ENCODE measurements at places on chromosomes 5 and 9.

DNA sequence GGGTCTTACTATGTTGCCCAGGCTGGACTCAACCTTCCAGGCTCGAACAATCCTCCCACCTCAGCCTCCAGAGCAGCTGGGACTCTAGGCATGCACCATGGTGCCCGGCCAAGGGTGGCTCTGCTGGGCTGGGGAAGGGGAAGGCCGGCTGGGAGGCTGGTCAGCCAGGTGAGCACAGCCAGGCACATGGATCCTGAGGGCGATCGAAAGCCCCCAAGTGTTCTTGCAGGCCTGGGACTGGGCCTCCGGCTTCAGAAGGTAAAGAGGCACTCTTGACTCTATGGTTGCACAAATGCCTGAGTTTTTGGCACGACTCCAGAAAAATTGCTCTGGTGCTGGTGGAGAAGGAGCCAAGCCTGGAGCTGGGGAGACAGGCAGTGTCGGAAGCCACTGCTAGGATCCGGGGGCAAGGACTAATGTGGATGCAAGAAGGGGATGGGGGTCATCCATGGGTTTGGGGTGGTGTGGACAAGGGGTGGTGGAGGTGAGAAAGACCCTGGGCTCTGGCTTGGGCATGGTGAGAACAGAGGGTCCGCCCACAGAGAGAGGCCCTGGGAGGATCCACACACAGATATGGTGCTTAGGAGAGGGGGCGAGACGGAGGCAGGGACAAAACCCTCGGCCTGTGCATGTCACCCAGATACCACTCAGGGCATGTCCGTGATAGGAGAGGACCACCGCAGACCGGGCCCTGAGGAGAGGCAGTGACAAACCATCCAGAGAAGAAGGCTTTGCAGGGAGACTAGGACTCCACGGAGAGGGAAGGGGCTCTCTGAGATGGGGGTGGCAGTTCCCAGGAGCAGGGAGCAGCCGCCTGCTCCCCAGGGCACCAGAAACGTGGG, 51.1 kb upstream of the COL5A1 start:
- DNase-seq: no peak

GRCh38 chr5:131589510-131590348, 45.3 kb downstream of the RAPGEF6 start:
- no peak for DNase-seq

DNA sequence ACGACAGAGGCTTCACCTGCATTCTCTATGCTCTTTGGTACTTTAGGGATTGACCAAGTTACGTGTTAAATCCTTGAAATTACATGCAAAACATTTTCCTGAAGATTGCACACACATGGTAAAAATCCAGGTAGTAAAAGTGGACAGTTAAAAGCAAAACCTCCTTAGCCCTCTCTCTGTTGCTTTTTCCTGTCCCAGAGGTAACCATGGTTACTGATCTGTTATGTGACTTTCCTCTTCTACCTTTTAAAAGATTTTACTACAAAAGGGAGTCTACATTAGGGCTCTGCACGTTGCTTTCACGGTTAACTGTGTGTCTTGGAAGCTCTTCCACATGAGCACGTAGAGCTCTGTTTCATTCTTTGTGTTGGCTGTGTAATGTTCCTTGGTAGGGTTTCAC, 97.0 kb downstream of the PPARGC1B start:
- DNase-seq: no peak

GRCh38 chr5:154242964-154243376, 52.4 kb downstream of the GALNT10 start:
- DNase-seq: no peak

DNA sequence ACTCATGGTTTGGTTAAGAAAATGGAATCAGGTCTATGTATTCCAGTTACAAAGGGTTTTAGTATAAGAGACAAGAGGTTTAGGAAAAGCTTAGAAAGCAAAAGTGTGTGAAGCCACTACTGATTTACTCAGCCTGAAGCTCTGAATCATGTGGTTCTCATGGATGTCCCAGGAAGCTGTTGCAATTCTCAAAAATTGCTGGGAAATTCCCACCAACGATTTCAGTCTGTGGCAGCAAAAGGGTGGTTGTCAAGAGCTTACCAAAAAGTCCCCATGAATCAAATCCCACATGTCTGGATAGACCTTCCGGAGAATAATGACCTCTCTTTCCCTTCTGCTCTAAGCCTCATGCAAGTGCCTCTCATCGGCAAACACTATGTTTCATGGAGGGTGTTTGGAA, 929.9 kb downstream of the TLE4 start:
- DNase-seq: no peak

DNA sequence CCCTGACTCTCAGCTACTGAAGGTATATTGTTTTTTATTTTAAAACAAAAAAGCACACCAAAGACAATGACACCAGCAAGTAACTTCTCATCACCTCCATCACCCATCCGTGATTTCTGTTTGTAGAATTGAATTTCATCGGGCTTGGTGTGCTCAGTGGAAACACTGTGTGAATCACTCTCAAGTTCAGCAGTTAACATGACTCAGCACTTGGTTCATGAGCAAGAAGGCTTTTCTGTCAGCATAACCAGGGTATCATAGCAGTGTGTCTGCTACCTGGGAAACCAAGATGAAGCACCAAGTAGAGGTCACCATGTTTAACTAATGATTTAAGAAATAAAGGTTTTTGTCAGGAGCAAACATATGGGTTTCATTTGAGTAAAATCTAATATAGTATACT, 123.7 kb downstream of the INSYN2B start:
- no peak for DNase-seq

DNA sequence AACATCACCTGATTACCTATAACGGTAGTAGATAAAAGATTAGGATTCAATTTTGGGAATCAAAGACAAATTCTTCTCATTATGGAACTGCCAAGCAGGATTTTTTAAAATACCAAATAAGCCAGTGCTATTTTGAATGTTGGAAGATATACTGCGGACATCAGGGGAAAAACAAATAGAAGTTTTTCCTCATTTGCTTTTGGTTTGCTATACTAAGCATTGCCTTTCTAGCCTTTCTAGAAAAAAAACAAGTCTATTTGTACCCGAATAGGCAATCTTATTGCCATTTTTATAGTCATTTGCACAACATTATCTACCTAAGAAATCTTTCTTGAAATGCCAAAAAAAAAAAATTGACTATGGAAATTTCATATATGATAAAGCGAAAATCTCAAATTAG, 379.5 kb downstream of the CDH10 start:
- DNase-seq: no peak

DNA sequence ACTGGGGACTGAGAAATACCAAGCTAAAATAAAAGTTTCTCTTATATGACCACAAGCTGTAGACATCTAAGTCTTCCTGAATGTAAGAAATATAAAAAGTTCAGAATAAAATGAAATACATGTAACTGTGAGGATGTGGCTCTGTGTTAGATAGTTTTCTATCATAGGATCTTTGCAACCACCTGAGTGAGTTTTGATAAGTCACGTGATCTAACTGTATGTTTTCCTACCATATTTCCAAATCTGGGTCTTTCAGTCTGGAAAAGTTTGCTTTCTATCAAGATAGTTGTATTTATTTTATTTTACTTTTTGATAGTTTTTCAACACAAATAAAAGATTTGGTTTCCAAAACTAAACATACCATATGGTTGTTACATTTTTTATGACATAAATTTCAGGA, 1905.8 kb upstream of the ACO1 start:
- DNase-seq: no peak

DNA sequence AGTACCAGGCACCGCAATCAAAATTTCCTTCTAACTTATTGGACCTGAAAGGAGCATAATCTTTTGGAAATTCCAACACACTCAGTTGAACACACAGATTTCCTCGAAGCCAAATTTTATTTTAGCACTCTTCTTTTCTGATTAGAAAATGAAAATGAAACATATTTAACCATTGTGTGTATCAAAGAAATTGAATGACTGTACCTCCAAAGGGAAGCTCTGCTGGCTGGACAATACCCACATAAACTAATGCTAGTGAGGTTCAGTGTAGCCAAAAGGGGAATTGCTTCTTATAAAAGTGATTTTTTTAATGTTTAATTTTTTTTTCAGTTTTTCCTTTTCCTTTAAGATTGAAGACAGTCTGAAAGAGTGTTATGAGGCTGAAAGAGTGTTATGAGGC, 239.6 kb upstream of the NREP start:
- no peak for DNase-seq

GRCh38 chr5:154138701-154139100, 51.8 kb upstream of the GALNT10 start:
- DNase-seq: no peak

DNA sequence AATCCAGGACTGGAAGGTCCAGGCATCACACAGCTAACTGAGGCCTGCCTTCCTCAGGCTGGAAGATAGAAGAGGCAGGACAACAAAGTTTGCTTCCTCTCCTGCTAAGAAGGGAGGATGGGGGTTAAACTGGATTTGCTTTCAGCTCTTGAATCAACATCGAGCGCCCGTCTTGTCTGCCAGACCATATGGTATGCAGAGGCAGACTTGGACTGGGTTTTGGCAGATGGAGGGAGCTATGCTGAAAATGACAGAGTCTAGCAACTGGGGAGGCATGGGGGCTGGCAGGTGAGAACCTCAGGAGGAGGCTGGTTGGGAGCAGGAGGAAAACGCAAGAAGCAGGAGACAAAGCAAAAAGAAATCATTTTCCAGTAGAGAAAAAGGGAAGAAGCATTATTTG, 289.5 kb upstream of the IL12B start:
- no peak for DNase-seq

GRCh38 chr9:98826716-98827115, 19.2 kb downstream of the GALNT12 start:
- DNase-seq: no peak

DNA sequence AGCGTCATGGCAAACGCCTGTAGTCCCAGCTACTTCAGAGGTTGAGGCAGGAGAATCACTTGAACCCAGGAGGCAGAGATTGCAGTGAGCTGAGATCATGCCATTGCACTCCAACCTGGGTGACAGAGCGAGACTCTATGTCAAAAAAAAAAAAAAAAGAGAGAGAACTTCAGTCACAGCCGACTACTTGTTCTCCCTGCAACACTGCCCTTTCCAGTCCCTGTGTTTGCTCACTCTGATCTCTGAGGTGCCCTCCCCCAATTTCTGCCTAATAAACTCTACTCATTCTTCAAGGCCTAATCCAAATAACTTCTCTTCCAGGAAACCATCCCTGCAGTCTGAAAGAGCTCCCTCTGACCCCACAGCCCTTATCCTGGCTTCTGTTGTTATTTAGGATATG, 28.1 kb downstream of the GFRA3 start:
- DNase-seq: no peak

All from activated naive CD4-positive, alpha-beta T cell (primary cell).